Epithelial cell of proximal tubule (primary cell): ENCODE measurements at places on chromosomes 11 and 22. TPM values are rescaled to one million over a fixed set of nuclear protein-coding genes. Genes with fewer than 3 reads are reported as not detected.

IFITM10 gene
- total RNA-seq: not detected in 2 replicates

NXPE4 gene
- not detected in 2 replicates for total RNA-seq

DEUP1 gene
- total RNA-seq: 0.36 and 0.69 TPM in 2 replicates

OR8G5 gene
- not detected in 2 replicates for total RNA-seq

TMEM121B gene
- total RNA-seq: 0.06 and 0.36 TPM in 2 replicates

TREH gene
- total RNA-seq: not detected in 2 replicates

NECTIN1 gene
- 4.7 and 6.6 TPM in 2 replicates for total RNA-seq

ATG13 gene
- 45.1 and 52.9 TPM in 2 replicates for total RNA-seq

MYEOV gene
- total RNA-seq: 8.6 and 14.9 TPM in 2 replicates

C22orf31 gene
- total RNA-seq: not detected in 2 replicates

TEAD1 gene
- 61.9 and 70.2 TPM in 2 replicates for total RNA-seq

EXT2 gene
- total RNA-seq: 124 and 140 TPM in 2 replicates

MRGPRE gene
- total RNA-seq: not detected in 2 replicates

SMCO4 gene
- 20.0 and 48.1 TPM in 2 replicates for total RNA-seq

OR52I2 gene
- not detected in 2 replicates for total RNA-seq

ILK gene
- 118 and 184 TPM in 2 replicates for total RNA-seq

ME3 gene
- total RNA-seq: 25.0 and 35.2 TPM in 2 replicates
